Inflammatory macrophage treated with lipopolysaccharide for 1 hour (primary cell): ENCODE measurements at places on chromosomes 5 and 9.

DNA sequence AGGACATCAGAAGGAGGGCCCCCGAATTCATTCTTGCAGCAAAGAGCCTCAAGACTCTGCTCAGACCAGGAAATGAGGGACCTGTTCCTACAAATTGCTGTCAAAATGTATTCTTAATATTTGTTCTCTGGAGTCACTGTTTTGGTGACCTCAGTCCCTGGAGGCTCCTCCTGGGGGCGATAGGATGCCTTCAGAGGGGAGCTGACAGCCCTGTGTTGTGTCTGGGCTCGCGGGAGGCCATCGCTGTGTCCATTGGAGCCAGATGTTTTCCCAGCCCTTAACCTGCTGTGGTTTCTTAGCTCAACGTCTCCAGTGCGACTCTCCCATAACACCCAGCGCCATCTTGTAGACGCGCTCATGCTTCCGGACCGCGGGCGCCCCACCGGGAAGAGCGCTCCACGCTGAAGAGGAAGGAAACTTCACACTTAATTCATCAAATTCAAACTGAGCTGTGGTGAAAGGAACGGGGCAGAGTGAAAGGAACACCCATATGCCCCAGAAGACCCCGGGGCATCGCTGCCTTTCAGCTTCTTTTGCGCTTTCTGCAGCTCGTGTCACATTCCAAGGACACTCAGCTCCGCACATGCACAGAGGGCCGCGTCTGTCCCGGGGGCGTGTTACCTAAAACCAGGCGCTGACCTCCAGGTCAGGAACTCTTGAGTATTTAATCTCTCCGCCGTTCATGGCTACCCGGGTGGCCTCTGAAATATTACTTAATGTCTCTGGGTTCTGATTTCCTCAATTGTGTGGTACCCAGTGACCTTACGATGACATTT is 112.3 kb upstream of the GDNF start:
- DNase-seq, result no peak

- DNase-seq, result no peak
These were observed 53.2 kb downstream of the BOD1 start for GRCh38 chr5:173563246-173563645.

DNA sequence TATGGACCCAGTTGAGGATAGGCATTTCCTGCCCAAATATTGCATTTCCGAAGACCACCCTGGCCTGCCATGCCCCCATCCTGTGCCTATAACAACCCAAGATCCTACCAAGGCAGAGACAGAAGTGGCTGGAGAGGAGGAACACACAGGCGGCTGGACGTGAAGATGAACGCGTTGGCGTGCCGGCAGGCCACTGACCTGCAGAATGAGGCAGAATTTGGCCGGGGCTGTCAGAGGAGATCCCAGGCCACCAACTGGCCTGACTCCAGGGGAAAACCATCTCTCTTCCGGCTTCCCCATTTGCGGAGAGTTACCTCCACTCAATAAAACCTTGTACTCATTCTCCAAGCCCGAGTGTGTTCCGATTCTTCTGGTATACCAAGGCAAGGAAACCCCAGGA is 1507.5 kb downstream of the EFNA5 start:
- DNase-seq, result no peak

DNA sequence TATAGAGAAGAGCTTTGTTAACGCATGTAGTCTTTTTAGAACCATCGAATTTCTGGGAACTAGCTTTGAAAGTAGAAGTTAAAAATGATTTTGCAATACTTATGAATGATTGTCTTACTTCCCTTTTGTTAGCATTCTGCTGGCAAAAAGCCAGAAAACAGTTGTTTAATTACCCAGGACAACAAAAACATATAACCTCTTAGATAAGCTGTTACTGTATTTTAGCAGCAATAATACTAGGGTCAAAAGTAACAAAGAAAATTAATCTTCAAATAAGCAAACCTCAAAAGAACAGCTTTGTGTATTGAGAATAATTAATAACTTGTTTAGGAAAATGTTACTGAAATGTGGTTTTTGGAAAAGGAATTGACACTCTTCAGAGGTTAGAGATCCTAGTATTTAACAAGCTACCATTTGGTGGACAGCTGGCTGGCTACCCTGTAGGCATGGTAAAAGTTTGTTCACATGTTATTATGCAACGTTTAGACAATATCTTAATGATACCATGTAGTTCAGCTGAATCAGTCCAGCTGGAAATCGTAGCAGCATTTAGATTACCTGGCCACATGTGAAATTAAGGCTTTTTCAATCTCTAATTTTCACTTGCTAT is 3.8 kb downstream of the FGF10 start:
- peak; percentile 52 for DNase-seq

- peak; percentile 56 for DNase-seq
These were observed 180.0 kb upstream of the PTGER4 start for GRCh38 chr5:40499518-40500273.

- DNase-seq, result peak; percentile 60
These were observed 186.7 kb downstream of the PDZD2 start for GRCh38 chr5:31825518-31826068.

GRCh38 chr5:79759436-79759835 is 69.8 kb downstream of the CMYA5 start:
- DNase-seq, result no peak

- no peak for DNase-seq
These were observed 6.3 kb upstream of the UBE2QL1 start for GRCh38 chr5:6442333-6442732.

GRCh38 chr9:90827181-90827871 is 25.7 kb downstream of the SYK start:
- DNase-seq, result peak; percentile 96

DNA sequence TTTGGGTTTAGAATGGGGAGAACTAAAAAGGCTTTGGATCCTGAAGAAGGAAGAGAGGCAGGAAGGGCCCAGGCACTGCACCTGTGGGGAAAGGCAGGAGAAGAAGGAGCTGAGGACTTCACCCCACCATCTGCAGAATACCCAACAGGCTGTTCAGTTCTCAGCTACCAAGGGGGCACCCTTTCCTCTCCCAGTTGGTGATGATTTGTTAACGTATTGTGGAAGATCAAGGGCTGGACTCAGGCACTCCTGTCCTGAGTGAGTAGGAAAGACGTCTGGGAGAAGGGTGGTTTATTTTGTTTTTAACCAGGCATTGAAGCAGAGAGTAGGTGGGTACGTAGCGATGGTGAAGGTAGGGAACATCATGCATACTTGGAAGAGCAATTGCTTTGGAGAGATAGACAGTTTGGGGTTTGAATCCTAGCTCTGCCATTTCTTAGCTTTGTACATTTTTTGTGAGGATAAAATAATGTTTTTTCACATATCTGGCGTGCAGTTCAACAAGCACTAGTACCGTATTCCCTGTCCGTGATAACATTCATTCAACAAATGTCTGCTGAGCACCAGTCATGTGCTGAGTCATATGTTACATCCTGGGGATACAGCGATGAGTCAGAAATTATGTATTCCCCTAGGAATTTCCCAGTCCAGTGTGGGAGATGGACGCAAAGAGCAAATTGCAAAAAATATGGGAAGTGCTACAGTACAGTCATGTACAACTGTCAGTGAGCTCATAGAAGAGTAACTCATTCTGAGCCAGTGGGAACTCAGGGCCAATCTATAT is 2.1 kb downstream of the MSANTD3 start:
- peak; percentile 99 for DNase-seq

DNA sequence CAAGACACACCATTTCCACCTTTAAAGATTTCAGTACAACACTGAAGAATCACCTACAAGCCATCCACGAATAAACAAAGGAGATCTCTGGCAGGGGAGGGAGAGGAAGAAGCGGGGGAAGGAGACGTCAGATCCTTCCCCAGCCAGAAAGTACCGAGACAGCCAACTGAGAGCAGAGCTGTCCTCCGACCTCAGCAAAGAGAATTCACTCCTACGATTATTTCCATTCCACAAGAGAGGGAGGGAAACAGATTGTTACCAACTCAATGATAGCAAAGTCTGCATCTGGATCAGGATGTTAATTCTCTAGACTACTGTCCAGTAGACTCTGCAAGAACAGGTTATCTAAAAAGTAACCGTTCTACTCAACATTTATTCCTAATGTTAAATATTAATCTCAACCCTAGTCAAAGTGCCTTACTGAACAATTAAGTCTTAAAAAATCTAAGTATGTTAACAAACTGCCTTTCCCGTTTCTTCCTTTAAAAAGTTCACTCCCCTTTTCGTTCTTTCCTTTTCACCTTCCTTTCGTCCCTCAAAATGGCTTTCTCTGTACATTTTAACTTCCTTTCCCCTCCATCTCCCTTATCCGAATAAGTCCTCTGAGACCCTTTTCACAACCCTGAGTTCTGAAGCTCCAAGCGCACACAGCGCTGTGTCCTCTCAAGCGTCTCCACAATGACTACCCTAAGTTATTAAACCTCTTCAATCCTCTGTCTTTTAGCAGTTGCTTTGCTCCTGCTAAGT is 1.4 kb downstream of the CHD1 start:
- DNase-seq, result peak; percentile 70

- DNase-seq, result peak; percentile 37
These were observed 84.7 kb upstream of the TNFSF8 start for GRCh38 chr9:115015018-115015635.

GRCh38 chr9:2679011-2679410 is 38.3 kb upstream of the KCNV2 start:
- no peak for DNase-seq

- no peak for DNase-seq
These were observed 10.6 kb downstream of the ACSL6 start for GRCh38 chr5:132000677-132001453.

GRCh38 chr5:173829826-173830225 is 58.3 kb upstream of the CPEB4 start:
- peak; percentile 40 for DNase-seq

DNA sequence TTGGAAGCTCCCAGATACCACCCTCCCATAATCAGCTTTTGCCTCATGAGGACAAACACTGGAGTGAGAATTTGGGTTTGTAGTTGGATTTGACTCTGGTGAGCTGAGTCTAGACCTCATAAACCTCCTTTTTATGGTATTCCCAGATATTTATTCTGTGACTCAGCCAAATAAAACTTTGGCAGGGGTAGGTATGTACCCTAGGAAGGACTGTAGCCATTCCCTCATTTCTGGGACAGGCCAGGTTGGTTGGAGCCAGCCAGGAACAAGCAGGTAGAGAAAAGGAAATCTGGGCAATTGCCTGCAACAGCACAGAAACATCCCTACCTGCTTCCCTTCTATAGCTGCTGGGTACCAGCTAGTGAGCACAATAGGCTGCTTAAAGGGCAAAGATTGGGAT is 19.4 kb downstream of the ENHO start:
- no peak for DNase-seq

GRCh38 chr9:33153001-33153400 is 14.1 kb downstream of the B4GALT1 start:
- DNase-seq, result no peak

- DNase-seq, result no peak
These were observed 604.2 kb upstream of the CLINT1 start for GRCh38 chr5:158463188-158463587.

DNA sequence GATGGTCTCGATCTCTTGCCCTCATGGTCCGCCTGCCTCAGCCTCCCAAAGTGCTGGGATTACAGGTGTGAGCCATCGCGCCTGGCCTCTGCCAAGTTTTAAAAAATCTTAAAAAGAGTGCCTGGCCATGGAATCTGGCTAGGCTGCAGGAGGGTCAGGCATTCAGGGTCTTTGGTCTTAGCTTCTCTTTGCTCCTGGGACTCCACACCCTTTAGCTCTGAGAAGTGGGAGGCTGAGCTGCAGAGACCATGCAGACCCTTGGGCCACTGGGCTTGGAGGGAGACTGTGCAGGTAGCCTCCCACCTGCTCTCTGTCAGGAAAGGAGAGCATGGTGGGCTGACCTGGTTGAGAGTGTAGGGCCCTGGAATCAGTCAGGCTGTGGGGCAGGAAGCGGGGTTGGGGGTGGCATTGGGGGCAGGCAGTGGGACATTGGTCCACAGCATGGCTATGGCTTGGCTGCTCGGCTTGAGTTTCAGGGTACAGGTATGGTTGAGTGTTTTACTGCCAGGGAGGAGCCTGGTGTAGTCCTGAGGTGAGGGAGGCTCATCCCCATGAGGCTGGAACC is 20.8 kb downstream of the PHF2 start:
- DNase-seq, result no peak

DNA sequence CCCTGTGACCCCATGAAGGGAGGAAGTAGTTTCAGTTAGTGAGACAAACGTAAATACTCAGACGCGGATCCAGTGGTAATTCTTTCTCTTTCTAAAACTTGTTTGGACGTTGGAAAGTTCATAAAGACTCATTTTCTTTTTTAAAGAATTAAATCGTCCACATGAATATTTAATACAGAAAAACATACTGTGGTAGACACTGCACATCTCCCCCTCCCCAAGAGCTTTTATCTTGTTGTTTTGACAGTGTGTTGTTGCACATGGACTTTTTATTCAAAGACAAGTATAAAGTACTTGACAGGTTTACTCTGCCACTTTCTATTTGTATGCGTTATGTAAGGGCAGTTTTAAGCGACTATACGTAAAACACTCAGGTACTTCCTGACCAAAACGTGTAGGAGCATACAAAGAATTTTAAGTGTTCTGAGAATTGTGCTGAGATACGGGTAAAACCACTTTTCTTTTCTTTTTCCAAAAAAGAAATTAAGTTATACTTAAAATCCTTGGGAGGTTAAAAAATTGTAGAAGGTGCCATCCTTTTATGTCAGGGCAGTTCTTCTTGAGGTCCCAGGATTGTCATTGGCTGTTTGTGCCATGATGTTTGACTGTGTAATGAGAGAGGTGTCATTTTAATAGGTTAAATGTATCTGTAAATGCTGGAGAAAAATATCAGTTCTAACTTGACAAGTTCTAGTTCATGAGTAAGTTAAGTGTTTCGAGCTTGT is 1.3 kb downstream of the NIPBL start:
- DNase-seq, result peak; percentile 37

DNA sequence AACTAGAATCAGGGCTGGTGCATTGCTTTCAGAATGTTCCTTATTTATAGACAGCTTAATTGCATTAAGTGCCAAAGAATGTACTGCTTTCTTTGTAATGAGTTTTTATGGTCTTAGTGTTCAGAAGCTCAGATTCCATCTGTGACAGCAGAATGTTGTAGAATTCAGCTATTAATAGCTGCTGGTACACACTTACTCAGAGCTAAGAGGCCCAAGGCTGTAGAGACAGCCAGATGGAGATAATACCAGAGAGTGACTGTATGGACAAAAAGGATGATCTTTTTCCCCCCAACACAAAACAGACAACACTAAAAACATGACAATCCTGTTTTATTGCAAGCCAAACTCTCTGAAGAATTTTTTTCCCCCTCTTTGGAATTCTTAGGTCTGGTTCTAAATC is 50.2 kb downstream of the PPP2R2B start:
- DNase-seq, result no peak

DNA sequence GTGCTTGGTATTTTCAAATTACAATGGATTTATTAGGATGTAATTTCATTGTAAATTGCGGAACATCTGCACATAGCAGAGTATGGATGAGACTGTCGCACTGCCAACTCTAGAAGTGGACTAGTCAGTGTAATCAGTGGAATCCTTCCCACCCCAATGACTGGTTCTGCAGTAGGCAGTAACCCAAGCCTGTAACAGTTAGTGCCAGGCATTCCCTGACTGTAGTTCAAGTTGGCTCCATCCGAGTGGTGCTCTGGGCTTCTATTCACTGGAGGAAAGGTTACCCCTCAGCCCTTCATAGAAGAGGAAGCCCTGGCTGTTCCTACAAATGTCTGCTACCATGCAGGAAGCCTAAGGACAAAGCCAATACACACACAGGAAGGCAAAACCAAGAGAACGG is 23.2 kb downstream of the AK3 start:
- no peak for DNase-seq
